ENCODE measurements at places on chromosomes 7 and 10. TPM values are rescaled to one million over a fixed set of nuclear protein-coding genes. Genes with fewer than 3 reads are reported as not detected.

- H3K27ac ChIP-seq: no peak overlapping the region
- H3K27me3 ChIP-seq: no peaks in the 10 kb centered on the region
- H3K4me1 ChIP-seq: no peaks in the 10 kb centered on the region
Observed at GRCh38 chr10:70430493-70431445, 10.7 kb downstream of the NODAL start.

- DNase-seq: peak; percentile 21
- no peak overlapping the region for H3K27ac ChIP-seq
- no peaks in the 10 kb centered on the region for H3K27me3 ChIP-seq
- H3K4me3 ChIP-seq: no peak overlapping the region
- no peaks in the 10 kb centered on the region for H3K36me3 ChIP-seq
- peaks cover 10% of the 10 kb centered on the region for H3K4me1 ChIP-seq
Observed at GRCh38 chr10:127216786-127217185, 20.4 kb upstream of the INSYN2A start.

DNA sequence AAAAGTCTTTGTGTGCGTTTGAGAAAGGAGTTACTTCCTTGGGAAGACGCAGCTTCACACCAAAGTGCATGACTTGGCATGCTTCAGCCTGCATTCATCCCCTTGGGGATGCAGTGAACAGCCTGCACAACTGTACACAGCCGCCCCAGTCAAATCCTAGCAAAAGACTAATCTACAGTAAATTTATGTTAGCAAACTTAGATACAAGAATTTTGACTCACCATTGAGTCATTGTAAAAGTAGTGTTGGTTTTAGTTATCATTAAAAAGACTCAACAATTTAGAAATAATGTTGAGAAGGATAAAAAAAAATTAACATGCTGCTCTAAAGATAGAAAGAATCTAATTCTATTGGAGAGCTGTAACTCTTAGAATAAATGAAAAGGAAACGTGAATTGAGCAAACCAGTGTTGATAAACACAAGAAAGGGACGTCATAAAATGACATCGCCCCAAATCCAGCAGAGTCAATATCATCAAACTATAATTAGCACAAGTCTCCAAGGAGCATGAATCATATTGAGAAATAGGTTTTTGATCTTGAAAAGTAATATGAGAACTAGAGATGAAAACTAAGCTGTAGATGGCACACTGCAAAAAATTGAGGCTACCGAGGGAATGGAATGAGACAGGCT is 11.9 kb upstream of the OPTN start:
- no peaks in the 10 kb centered on the region for H3K36me3 ChIP-seq
- peaks cover 12% of the 10 kb centered on the region for H3K4me1 ChIP-seq
- peak; percentile 49 for DNase-seq

DNA sequence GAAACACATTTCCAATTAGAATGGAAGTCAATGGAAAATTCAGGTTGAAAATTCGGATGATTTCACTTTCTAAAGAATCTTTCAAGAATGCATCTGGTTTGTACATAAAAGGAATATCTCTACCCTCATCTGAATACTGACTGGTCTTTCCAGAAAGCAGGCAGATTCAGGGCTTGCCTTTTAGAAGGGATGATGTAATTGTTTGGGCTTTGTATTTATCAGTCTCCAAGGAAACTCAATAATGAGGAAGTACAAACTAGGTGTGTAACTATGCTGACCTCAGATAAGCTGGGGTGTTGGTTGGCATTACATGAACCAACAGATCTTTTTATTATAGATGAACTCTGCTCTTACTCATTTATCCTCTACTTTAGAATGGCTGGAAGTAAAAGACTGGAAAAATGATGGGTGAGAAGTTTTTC is 24.1 kb downstream of the PDLIM1 start:
- peaks cover 31% of the 10 kb centered on the region for H3K4me1 ChIP-seq
- peak; percentile 62 for DNase-seq
- peak overlapping the region; percentile 40 for H3K4me3 ChIP-seq
- H3K27ac ChIP-seq: peak overlapping the region; percentile 99
- peaks cover 68% of the 10 kb centered on the region for H3K36me3 ChIP-seq

GRCh38 chr10:48976196-48976595 is 36.6 kb upstream of the LRRC18 start:
- H3K4me3 ChIP-seq: no peak overlapping the region
- H3K4me1 ChIP-seq: no peaks in the 10 kb centered on the region
- peaks cover 17% of the 10 kb centered on the region for H3K27me3 ChIP-seq
- DNase-seq: peak; percentile 58

- no peak overlapping the region for H3K27ac ChIP-seq
- H3K4me3 ChIP-seq: no peak overlapping the region
- no peak for DNase-seq
- H3K4me1 ChIP-seq: no peaks in the 10 kb centered on the region
- H3K27me3 ChIP-seq: no peaks in the 10 kb centered on the region
Observed at GRCh38 chr7:2452074-2452507, 24.1 kb downstream of the GRIFIN start.

DNA sequence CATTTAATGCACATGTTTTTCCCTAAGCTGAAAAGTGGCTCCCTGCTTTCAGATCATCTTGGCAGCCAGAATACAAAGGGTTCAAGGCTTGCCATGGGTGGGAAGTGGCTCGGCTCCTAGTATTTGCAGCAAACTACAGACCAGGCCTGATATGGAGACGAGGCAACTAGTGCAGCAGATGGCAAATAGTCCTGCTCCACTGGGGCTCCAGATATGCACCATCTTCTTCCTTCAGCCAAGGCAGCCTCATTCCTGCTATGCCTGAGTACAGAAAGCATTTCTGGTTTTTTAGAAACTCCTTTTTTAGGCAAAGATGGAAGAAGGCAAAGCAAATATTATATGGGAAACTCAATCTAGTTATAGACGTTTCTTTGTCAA is 23.9 kb downstream of the LRRC4 start:
- H3K27ac ChIP-seq: no peak overlapping the region
- DNase-seq: no peak
- no peak overlapping the region for H3K4me3 ChIP-seq
- no peaks in the 10 kb centered on the region for H3K27me3 ChIP-seq
- no peaks in the 10 kb centered on the region for H3K4me1 ChIP-seq
- H3K36me3 ChIP-seq: peaks cover 41% of the 10 kb centered on the region

The CLDN3 gene
- not detected for total RNA-seq

The TMEM196 gene
- not detected for total RNA-seq

The CACNA2D1 gene
- not detected for total RNA-seq

The ACADSB gene
- 15.7 TPM for total RNA-seq

The FBXL13 gene
- 0.74 TPM for total RNA-seq

The FGF8 gene
- total RNA-seq: not detected

All from MCF 10A (cell line).